MG63 (cell line): ENCODE measurements at places on chromosomes 2 and 18.

- no peak for DNase-seq
Observed at GRCh38 chr18:24582771-24583170, 122.3 kb downstream of the HRH4 start.

DNA sequence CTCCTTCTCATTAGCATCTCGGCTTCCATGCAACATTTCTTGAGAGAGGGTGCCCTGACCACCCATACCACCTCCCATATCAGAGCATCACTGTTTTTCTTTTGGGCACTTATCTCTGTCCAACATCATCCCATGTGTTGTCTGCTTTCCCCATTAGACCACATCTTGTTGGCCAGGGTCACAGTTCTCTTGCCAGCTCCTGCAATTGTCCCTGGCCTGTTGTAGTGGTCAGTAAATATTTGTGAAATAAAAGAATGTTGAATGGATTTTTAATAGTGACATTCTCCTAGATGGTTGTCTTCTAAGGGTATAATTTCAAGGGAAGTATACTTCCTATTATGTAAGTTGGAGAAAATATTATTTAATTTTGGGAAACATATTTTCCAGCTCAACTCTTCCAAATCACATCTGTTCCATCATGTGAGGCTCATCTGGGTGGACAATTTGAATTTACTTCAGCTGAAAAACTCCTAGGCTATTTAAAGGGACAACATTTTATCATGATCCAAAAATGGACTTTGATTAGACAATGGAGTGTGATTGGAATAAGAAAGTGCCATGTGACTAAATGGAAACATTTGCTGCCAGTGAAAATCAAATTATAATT is 83.0 kb downstream of the MOGAT1 start:
- DNase-seq: no peak

DNA sequence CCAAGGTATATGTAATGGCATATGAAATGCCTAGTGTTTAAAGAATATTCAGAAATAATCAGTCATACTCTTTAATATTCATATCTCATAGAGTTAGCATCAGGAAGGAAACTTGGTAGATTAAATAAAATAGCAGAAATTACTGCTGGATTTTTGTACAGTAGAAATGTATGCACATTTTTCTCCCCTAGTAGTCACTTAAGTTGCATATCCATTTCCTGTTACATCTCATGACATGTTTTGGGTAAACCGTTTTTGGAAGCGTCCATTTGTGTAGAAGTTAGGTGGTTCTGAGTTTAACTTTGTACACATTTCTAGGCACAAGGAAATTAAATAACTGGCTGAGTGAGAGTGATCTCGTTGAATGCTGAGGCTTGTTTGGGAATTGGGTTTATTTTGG is 21.9 kb downstream of the NEDD4L start:
- no peak for DNase-seq

- peak; percentile 14 for DNase-seq
Observed at GRCh38 chr18:27838225-27838624, 338.7 kb downstream of the CDH2 start.

DNA sequence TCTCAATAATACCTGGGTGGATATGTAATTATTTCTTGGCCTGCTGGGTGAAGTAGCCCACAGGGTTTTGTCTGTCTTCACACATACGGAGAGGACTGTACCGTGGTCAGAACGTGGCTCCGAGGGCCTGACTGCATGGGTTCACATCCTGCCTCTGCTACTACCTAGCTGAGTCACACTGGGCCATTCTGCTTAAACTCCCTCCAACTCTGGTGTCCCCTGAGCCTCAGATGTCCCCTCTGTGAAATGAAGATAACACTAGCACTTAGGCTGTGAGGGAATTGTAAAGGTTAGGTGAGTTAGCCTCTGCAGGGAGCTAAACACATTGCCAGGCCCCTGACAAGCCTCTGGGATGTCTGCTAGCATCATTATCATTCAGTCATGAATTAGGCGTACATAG is 120.1 kb upstream of the NABP1 start:
- no peak for DNase-seq

DNA sequence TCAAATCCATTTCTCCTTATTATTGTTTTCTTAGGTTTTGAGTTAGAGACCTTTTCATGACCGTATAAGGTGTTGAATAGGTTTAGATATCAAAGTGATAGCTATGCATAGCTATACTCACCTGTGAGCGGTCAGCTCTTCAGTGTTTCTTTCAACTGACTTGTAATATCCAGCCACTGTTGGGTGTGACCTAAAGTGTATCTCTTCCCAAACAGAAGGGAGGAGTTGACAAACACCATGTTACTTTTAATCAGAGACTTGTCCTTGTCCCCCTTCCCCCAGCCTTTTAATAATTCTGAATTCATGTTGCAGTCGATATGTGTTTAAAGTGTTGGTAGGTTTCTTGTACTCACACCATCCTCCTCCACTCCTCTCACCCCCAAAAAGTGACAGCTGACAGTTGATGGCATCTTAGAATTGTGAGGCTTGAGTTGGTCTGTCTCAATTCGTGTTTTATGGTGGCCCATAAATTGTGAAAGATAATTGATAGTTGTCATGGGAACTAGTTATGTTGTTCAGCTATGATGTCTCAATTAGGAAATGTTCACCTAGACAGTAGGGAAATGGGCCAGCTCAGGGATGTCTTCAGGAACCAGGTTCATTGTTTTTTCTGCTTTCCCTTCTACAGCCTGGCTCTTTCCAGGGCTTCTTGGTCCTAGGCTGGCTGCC is 12.0 kb downstream of the NEDD4L start:
- DNase-seq: no peak

GRCh38 chr2:191247381-191248057 is 2.3 kb downstream of the MYO1B start:
- peak; percentile 76 for DNase-seq

DNA sequence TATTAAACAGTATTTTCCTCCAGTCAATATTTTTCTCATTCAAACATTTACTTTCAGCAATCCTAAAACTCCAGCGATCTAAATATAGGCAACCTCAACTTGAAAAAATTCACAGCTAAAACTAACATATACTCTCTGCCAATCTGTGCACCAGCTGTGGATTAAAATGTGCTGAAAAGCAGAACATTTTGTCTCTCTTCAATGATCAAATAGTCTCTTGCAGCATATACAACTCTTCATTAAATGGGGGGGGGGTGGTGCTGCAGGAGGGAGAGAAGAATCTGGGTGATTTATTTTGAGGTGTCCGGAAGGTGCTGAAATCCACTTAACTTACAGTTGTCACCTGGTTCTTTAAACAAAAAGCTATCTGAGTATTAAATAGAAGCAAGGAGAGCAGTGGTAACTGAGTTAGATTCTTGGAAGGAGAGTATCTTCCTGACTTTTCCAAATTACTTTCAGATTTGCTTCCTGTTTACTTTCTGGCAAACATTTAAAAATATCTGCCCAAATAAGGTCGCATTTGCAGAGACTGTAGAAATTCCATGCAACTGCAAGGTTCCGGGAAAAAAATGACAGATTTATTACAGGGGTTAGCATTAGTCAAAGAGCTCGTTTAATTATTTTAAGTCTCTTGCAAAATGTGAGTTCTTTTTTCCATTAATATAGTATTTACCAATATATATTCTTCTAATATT is 904.7 kb upstream of the ACVR2A start:
- DNase-seq: no peak

DNA sequence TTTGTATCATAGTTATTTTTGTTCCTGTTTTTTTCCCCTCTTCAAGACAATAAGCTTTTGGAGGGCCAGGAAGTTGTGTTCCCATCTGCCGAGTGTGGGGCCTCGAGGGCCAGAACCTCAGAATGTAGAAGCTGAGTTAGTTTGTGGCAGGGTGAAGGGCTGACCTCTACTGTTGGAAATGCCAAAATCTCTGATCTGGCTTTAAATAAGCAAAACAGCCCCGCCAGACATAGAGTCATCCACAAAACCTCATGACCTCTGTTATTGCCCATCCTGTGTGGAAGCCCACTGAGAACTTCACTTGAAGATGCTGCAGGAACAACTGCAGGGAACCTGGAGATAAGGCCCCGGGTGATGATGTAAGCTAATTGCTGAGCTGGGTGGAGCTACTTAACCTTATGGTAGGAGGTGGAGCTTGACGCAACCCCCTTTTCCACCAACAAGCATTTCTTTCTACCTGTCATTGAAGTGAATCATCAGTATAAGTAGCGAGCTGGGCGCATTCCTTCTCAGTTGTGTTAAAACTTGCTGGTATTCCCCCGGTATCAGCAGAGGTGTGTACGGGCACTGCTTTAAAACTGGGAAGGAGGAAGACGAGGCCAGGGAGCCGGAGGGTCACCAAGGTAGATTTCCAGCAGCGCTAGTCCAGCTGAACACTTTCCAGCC is 177.2 kb downstream of the NEDD4L start:
- DNase-seq: peak; percentile 19

- no peak for DNase-seq
Observed at GRCh38 chr18:74149878-74150277, 1.6 kb downstream of the TIMM21 start.

GRCh38 chr2:163757814-163758213 is 22.0 kb upstream of the FIGN start:
- no peak for DNase-seq

- DNase-seq: no peak
Observed at GRCh38 chr18:24456549-24456948, 3.9 kb upstream of the HRH4 start.

- peak; percentile 45 for DNase-seq
Observed at GRCh38 chr2:121205321-121205942, 79.6 kb downstream of the TFCP2L1 start.

- no peak for DNase-seq
Observed at GRCh38 chr18:28407681-28408080, 230.8 kb upstream of the CDH2 start.

DNA sequence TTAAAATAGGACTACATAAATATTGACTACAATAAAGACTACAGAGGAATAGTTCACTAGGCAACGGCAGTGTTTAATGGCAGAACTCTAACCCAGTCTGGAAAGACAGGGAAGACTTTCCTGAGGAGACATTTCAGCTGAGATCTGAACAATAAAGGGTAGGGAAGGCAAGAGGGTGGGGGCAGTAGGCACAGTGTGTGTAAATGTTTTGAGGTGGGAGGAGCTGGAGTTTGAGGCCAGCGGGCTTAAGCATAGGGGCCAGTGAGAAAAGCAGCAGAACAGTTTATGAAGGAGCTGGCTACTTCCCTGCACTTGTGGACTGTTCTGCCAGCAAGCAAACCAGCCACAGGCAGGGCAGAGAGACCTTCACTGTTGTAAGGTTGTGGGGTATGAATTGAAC is 76.6 kb upstream of the UGP2 start:
- DNase-seq: no peak

GRCh38 chr2:191100216-191100615 is 50.6 kb downstream of the STAT4 start:
- no peak for DNase-seq

DNA sequence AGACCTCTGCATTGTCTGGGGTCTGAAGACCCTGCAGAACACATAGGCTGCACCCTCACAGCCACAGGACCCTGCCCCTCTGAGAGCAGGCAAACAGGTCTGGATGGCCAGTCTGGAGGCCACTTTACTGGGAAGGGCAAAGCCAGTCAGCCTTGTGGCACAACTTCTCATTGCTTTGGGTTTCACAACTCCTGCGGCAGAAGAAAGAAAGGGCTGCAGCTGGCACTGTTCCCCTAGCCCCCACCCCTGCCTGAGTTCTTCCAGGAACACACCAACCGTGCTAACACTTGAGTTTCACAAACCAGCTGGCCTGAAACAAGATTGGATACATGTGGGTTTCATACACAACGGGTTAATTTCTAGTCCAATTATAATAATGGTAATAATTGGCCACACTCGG is 276.5 kb upstream of the MGAT5 start:
- DNase-seq: no peak

DNA sequence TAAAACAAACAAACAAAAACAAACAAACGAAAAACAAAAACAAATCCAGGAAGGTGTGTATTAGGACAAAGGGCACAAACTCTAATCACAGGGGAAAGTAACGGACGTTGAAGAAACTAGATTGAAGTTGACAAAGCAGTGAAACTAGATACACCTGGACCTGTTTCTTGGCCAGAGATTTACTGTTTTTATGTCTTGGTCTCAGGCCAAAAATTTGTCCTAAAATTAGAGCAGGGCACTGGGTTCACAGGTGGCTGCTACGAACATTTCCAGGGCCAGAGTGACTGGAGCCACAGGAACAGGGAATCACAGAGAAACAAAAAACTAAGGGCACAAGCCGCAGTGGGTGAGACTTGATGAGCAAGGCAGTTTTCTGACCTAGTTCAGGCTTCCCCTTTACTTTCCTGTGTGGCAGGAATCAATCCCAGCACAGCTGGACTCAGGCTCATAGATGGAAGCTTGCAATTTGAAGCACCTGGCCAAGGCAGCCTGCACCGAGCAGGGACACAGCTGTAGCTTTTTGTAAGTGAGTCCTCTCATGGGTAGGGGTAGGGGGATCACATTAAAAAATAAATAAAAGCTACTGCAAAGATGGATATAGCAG is 329.4 kb downstream of the DLGAP1 start:
- DNase-seq: no peak

DNA sequence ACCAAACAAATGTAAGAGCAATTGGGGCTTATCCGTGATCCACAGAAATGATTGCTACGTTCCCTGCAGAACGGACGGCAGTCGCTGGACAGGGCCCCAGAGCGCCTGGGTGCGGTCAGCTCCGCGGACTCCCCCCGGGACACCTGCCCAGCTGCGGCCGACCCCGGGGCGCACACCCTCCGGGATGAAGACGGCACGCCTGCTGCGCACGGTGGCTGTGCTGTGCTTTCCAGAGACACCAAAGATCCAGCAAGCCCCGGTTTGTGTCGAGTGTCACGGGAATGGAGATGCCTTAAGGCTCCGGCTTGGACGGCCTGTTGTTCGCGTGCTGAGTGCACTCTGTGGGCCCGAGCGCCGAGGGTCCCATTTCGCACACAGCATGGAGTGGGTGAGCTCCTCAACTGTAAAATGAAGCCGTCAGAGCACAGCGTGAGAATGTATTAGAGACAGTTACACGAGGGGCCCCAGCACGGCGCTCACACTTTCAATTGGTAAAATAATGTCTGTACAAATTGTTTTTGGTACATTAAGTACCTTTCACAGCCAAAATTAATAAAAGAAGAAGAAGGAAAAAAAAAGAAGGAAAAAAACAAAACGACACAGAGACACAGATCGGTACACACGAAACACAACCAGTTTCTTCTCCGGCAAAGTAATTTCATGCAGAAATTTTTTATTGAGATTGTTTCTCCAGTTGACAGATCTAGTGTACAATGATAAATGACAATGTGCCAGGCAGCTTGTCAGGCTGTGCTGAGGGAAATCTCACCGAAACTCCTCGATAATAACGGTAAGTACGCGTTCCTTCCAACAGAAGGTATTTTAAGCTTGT is 615.8 kb upstream of the SALL3 start:
- DNase-seq: no peak

GRCh38 chr2:190407246-190407661 is 901 bp upstream of the MFSD6 start:
- no peak for DNase-seq

- no peak for DNase-seq
Observed at GRCh38 chr2:189190685-189191084, 11.1 kb upstream of the COL5A2 start.

GRCh38 chr2:143132355-143132754 is 3.1 kb downstream of the ARHGAP15 start:
- no peak for DNase-seq

GRCh38 chr2:44731505-44731904 is 210.0 kb upstream of the SIX3 start:
- DNase-seq: no peak
